ENCODE measurements at places on chromosomes 2 and 18.

DNA sequence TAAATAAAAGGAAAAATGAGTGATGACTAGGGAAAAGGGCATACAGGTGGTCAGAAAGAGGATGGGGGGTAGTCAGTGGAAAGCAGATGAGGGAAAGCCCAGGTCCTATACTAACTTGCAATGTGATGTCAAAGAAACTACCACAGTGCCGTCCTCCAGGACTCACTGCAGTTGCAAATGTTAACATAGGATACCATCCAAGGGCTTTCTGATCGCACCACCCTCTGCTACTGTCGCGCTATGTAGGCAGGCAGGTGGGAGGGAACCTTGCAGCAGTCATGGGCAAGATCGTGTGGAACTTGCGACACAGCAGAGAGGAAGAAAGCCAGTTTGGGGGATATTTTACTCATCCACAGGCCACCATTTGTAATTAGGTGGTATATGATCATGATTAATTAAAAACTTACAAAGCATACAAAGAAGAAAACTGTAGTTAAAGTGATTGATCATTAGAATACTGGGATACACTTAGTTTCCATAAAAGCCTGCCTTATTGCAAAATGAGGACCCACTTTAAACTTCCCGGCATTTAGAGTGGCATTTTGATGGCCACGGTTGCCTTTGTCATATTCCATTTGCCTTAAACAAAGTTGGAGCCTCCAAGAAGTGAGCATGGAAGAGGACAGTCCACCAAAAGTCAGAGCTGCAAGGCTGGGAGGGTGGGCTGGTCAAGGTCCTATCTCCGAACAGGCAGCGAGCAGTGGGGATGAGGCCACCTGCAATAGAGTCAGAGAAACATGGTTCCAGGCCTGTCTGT lies 8.5 kb upstream of the ROCK2 start:
- DNase-seq, result no peak

GRCh38 chr2:228594012-228594411 lies 412.5 kb upstream of the SPHKAP start:
- DNase-seq, result no peak

DNA sequence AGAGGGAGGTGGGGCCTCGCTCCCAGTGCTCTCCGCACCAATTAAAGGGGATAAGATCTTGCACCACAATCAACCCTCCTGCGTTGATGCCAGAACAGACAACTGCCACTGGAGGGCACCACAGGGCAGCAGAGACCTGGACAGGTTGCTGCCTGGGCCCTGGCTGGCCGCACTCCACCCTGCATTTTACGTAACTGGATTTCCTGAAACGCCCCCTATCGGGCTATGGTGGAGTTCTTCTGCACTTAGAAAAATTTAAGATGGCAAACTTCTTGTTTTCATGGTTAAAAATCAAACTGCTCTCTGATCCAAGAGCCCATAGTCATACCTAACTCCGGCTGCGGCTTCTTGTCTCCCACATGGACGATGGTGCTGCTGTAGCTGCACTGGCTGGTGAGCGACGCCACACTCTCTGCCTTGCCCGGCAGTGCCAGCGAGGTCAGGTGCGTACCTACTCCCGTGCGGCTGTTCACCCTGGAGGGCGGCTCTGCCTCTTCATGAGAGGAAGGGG lies 16.8 kb upstream of the HES6 start:
- DNase-seq, result peak; percentile 49

- DNase-seq, result no peak
Observed at GRCh38 chr2:206198677-206199076, 39.0 kb downstream of the EEF1B2 start.

- DNase-seq, result no peak
Observed at GRCh38 chr2:190646780-190647522, 1.9 kb upstream of the NAB1 start.

GRCh38 chr18:50671376-50671775 lies 111.5 kb downstream of the MAPK4 start:
- no peak for DNase-seq

- no peak for DNase-seq
Observed at GRCh38 chr2:239409976-239410375, 9.2 kb upstream of the HDAC4 start.

DNA sequence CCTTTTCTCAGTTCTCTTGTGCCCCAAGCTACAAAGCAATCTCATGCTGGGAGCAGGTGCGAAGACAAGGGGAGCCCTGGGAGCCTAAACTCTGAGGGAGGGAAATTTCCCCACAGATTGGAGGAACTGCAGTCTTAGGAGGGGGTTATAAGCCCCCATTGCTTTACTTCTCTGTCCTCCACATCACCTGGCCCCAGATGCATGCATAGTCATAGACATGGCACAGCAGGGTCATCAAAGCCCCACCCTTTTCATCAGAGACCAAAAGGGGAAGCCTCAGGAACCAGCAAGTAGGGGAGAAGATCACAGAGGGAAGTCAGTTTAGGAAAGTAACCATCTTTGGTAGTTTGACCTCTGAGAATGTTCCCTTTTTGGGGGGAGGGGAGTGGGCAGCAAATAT lies 33.7 kb downstream of the LANCL1 start:
- DNase-seq, result no peak

GRCh38 chr2:13466076-13466475 lies 749.3 kb downstream of the TRIB2 start:
- no peak for DNase-seq

GRCh38 chr18:1057367-1057766 lies 152.7 kb downstream of the ADCYAP1 start:
- DNase-seq, result no peak

- no peak for DNase-seq
Observed at GRCh38 chr2:147634826-147635225, 210.0 kb upstream of the ACVR2A start.

DNA sequence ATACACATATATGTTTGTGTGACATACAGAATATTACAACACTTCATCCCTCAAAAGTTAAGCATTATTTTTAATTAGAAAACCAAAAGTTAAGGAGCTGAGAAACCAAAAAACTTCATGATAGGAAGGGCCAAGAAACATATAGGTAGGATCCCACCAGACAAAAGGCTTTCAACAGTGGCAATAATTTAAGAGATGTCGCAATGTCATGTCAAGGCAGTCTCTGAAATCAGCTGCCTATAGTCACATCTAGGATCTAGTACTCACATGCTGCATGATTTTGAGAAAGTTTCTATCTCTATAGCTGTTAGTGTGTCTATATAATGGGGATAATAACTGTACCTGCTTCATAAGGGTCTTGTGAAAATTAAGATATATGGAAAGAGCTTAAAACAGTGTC lies 72.7 kb downstream of the SPIRE1 start:
- no peak for DNase-seq

- no peak for DNase-seq
Observed at GRCh38 chr2:218383892-218384519, 1.9 kb downstream of the SLC11A1 start.
